Activated CD8-positive, alpha-beta T cell treated with anti-CD3 and anti-CD28 coated beads, Interleukin-2, amount 10 ng/mL, durations not matched to agents 7 days and 5 days (primary cell): ENCODE measurements at places on chromosomes 6 and 20. TPM values are rescaled to one million over a fixed set of nuclear protein-coding genes. Genes with fewer than 3 reads are reported as not detected.

GRCh38 chr6:147430811-147431210, 77.7 kb upstream of the SAMD5 start:
- no peak for DNase-seq

- no peak for DNase-seq
Measured at GRCh38 chr6:8865451-8865850, 430.1 kb upstream of the SLC35B3 start.

GRCh38 chr6:87473419-87473903, 687 bp downstream of the SLC35A1 start:
- peak; percentile 69 for DNase-seq

GRCh38 chr20:41245086-41245707, 72.3 kb downstream of the ZHX3 start:
- no peak for DNase-seq

- no peak for DNase-seq
Measured at GRCh38 chr20:59831916-59832270, 101.5 kb downstream of the SYCP2 start.

DNA sequence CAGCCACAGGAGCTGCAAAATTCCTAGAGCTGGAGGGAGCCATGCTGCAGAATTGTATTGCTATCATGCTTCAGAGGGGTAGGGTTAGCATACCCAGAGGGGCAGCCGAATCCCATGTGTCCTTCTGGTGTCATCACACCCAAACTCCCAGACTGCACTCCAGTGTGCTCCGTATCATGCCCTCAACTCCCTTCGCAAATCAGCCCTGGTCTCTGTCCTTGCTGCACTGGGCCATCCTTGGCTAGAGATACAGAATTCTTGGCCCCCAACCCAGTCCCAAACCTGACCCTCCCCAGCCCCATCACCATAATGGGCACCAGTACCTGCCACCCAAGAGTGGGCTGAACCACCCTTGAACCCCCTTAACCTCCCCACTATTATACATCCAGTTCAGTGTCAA, 138.3 kb downstream of the ANKRD60 start:
- DNase-seq = no peak

DNA sequence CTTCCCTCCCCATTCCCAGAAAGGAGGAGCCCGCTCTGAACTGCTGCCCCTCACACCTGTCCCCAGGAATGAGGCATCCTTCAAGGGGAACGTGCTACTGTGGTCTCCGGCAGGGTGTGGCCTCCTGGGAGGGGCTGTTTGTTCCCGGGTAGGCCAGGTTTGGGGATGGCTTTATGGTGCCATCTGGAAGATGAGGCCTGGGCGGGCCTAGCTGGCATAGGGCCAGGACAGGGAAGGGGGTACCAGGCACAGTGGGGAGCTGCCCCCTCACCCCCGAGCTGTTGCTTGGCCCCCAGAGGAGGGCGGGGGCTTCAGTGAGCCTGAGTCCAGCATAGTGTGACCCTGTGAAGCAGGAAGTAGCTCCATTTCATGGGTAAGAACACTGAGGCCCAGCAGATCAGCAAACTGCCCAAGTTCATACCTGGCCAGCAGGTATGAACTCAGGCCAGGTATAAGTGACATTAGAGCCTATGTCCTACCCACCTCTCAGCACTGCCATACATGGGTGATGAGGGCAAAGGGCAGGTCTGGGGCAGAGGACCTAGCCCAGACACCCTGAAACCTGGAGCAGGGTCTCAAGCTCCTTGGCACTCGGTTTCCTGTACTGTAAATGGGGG, 17.5 kb upstream of the SPDEF start:
- DNase-seq = no peak

GRCh38 chr6:134805168-134805567, 144.7 kb downstream of the ALDH8A1 start:
- DNase-seq = no peak

DNA sequence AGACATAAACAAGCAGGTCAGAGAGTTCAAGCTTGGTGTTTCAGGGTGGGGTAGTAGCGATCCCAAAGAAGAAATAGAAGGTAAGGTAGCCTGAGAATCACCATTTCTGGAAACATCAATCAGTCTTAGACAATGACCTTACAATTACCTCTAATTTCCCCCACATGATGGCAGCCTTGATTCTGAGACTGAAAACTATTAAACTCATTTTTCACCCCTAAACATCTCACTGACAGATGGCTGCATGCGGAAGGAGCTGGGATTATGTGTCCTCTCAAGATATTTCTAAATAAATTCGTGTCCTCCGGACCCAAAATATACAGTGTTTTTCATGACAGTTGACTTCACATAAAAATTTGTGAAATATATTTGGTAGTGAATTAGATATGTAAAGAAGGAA, 61.0 kb downstream of the KIF6 start:
- no peak for DNase-seq

DNA sequence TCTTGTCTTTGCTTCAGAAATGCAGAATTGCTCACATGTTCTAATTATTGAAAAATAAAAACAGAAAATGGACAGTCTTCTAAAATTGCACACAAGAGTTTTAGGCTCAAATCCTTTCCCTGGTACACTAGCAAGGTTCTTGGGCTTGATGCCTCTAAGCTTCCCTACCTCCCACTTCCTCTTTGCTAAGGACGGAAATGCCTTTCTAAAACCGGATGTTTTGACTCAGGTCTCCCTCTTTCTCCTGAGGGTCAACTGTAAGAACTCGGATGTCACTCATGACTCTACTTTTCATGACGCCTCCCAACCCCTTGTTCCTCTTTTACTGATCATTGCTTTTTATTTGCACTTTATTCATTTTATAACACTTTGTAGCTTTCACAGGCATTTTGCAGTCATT, 613.5 kb downstream of the C6orf118 start:
- DNase-seq = no peak

DNA sequence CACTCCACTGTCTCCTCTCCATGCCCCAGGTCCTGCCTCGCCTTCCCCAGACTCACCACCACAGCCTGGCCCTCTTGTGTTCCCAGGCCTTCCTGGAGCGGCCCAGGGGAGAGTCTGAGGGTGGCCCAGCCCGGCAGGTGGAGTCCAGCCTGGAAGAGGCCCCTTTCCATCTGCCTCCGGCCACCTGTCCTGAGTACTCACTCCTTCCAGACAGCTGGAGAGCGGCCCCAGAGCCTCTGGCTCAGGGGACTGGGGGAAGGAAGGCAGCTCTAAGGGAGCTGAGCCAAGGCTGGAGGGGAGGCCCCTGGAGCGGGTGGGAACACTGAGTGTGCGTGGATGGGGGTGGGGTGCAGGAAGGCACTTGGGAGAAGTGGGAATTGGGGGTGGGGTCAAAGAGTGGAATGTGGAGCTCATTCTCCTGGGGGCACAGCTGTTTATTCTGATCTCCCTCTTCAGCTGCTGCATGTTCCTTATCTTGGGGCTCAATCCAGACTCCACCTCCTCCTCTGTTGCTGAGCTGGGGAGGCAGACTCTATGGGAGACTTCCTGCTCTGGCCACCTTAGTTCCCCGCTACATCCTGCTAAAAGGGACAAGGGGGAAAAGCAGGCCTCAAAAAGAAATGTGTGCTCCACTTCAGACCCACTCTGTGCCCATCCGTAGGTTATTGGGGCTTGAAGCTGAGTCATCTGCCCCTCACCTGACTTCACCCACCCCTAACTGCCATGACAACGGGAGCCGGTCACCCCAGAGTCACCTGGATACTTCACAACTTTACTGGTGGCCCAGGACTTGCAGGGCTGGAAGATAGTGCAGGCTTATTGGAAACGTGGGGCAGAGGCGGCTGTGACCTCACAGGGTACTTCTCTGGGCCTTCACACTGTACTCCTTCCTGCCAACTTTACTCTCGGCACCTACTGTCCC, 19.5 kb upstream of the TAF8 start:
- peak; percentile 63 for DNase-seq

TFAP2D gene
- not detected for total RNA-seq

PPARD gene
- 36.3 TPM for total RNA-seq

HTR1E gene
- total RNA-seq = not detected

FHL5 gene
- total RNA-seq = not detected
